ENCODE measurements at places on chromosomes 6 and 20.
A peak's percentile ranks its signal among the peaks of the same experiment; 100 is the strongest.

DNA sequence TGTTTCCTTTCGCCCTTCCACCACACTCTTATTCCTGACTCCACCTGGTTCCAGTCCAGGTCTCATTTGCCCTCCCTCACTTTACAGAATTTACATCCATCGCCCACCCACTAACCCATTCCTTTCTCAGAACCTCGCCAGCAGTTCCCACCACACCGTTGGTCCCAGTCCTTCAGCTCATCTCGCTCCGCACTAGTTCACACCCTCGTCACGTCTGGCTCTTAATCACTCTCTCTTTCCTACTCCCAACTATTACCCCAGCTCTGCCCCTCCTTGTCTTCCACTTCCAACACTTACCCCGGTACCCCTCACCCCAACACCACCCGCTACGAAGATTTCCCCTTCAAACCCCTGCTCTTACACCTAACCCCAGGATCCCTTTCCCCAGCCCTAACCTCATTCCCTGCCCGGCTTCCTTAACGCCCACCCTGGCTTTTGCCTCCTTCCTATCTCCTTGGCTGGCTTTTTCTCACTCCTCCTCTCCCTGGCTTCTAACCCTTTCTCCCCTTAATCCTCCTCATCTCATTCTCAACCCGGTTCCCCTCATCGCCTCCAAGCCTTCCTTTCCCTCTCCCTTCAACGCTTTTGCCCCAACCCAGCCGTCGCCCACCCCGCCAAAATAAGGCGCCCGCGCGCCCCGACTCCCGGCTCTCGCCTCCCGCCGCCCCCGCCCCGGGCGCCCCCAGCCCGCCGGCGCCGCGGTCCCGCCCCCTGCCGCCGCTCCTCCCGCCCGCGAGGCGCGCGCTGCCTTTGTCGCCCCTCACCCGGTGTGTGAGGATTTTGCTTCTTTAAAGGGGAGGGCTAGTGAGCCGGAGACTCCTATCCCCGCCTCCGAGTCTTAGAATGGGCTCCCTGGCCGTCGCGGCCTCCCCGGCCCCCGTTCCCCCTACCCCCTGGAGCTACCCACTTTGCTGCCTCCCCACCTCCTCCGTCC lies 542 bp downstream of the USP49 start:
- DNase-seq: no peak

- DNase-seq: no peak
Measured at GRCh38 chr6:355373-356208, 36.0 kb upstream of the IRF4 start.

GRCh38 chr6:52544602-52545405 lies 32.1 kb downstream of the TRAM2 start:
- no peak for DNase-seq

- DNase-seq: no peak
Measured at GRCh38 chr6:148700741-148701311, 46.0 kb upstream of the UST start.

DNA sequence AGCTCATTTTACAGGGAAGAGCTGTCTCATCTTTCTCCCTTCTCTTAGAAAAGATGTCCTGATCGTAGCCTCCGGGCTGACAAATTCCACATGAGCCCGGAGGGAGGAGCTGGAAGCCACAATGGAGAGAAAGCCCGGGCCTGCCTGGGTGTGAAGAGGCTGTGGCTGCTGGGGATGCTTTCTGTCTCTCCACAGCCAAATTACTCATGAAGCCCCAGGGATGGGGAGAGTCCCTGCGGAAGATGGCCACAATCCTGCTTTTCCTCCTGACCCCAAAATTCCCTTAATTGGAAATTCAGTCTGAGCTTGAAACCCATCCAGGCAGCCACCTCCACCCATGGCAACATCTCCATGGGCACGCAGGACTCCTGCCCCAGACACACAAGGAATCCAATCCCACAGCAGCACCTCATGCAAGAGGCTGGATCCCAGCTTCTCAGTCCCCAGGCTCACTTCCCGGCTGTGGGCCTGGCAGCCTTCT lies 32.4 kb downstream of the JPH2 start:
- no peak for DNase-seq

- DNase-seq: no peak
Measured at GRCh38 chr6:122116835-122117627, 282.4 kb upstream of the HSF2 start.

GRCh38 chr20:56217829-56218228 lies 30.7 kb upstream of the MC3R start:
- DNase-seq: no peak

DNA sequence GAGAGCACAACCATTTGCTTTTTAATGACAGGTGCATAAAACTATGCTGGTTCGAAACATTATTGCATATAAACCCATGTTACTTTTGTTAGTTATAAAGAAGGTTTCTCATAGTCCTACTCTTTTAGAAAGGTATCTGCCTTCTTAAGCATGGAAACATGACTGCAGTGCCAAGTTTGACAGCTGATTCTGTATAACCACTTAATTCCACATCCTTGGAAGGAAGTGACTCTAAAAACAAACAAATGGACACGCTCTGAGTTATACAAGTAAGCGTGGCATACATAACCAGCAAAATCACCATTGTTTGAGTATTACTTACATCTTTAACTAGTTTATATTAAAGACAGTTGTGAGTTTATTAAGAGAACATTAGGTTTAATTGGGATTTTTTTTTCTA lies 125.0 kb upstream of the HDGFL1 start:
- DNase-seq: no peak

DNA sequence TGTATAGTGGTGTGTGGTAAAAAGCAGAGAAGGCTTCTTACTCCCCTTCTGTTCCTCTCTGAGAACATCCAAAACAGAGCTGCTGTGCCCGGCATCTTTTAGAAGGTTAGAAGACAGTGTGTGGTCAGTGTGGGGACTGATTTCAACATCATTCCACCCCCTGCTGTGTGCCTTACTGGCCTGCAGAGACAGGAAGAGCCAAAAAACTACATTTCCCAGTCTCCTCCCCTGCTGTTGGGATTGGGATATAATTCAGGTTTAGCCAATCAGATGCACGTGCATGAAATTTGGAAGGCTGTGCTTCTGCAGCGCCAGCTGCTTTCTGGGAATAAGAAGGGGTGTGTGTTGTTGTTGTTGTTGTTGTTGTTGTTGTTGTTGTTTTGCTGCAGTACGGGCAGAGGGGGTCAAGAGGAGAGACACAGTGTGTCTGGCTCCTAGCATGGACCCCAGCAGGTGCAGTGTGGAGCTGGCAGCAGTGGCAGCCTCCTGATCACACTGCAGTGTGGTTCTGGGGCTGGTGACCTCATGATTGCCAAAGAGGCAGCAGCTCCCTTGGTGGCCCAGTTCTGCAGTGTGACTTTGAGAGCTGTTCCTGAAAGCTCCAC lies 74.7 kb downstream of the MRPL14 start:
- no peak for DNase-seq

GRCh38 chr6:108799354-108799717 lies 48.9 kb upstream of the ARMC2 start:
- no peak for DNase-seq

- DNase-seq: no peak
Measured at GRCh38 chr6:132418235-132418965, 17.1 kb upstream of the MOXD1 start.

DNA sequence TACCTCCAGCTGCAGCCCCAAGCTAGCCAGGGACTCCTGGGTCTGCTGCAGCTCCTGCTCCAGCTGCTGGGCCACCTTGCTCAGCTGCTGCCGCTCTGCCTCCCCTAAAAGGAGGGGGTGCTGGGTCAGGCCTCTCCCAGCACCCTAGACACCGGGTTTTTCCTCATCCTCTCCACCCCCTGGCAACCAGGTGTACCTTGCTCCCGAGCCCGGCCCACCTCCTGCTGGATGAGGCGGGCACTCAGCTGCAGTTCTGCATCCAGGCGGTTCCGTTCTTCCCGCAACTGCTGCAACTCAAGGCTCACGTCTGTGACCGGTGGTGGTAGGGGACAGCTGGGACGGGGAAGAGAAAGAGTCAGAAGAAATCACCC lies 6.1 kb upstream of the PSORS1C2 start:
- no peak for DNase-seq

GRCh38 chr20:8220716-8221115 lies 88.7 kb downstream of the PLCB1 start:
- DNase-seq: no peak

DNA sequence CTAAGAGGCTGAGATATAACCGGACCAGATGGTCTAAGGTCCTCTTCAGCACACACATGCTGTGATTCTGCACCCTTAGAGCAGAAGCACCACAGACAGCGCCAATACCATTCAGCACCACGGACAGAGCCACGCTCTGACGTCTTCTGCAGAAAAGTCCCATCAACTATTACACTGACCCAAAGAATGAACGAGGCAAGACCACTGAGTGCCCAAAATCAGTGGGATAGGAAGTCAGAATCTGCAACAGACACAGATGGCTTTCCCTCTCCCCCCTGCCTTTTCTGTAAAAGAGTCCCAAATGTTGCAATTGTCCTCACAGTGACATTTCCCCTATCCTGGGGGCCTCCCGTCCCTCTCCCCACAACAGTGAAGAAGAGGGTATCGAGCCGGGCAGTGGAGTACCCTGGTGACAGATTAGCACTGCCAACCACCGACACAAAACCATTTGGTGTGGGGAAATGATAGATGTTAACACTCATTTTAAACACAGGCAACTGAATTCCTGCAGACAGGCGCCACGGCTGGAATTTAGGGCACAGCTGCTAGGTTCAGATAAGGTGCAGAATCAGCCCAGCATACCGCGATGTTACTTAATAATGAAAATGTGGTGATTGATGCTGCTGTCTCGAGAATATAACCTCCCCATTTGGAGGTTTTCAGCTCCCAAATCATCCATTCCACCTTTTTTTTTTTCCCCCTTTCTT lies 66.6 kb upstream of the CTNNBL1 start:
- no peak for DNase-seq

DNA sequence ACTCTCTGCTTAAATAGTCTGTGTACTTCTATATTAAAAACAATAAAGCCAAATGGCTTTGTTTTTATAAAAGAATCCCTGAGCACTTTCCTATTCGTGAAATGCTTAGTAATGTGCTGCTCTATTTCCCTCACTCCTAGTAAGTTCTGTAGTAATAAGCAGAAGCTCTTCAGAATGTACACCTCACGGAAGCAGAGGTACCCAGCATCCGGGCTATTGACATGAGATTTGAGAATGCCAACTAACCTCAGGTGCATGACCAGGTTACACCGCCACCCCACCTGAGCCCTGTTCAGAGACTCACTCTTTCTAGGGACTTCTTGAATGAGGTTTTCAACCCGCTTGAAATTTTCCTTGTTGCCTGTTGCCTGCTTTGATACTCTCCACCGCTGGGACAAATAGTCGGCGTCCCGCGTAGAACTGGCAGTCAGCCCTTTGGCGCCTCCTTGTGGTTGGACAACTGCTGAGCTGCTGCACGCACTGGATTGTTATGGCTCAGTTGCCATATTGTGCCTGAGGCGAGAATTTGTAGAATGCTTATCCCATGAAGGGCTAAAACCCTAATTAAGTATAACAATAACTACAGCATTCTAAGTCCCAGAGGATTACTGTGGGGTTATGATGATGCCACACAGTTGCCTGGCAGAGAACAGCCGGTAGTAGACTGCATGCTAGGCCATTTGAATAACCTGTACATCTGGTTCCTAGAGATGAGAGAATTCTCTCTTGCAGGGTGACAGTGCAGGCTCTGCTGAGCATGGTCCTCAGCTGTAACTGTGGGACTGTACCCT lies 95.4 kb downstream of the KHDC1L start:
- DNase-seq: no peak

DNA sequence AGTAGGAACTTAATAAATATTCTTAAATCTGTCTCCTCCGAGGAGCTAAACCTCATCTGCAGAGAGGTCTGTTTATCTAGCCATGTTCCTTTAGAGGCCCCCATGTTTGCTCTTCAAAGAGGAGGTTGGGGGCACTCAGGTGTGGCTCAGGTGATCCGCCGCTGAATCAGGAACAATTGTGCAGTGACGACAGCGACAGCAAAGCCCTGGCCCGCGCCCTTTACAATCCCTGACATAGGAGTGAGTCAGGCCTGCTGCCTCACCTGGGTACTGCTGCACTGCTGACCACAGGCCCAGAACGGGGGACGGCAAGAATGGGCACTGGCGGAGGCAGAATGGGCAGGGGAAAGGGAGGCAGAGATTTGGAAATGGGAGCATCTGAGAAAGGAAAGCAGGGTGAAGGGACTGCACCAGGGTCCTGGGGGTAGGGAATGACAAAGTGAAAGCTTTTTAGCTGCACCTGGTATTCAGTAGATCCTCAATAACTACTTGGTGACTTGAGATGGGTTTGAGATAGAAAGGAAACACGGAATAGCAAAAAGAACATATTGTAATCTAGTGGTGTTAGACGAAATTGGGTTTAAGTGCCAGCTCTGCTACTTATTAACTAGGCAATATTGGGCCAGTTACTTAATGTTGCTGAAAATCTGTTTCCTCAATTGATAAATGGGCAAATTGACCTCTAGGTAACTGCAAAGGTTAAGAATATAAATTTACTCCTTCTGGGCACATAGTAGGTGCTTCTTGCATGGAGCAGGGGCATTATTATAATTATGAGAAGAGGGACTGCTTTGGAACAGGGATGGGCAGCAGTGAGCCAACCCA lies 5.4 kb upstream of the IER3 start:
- DNase-seq: no peak

DNA sequence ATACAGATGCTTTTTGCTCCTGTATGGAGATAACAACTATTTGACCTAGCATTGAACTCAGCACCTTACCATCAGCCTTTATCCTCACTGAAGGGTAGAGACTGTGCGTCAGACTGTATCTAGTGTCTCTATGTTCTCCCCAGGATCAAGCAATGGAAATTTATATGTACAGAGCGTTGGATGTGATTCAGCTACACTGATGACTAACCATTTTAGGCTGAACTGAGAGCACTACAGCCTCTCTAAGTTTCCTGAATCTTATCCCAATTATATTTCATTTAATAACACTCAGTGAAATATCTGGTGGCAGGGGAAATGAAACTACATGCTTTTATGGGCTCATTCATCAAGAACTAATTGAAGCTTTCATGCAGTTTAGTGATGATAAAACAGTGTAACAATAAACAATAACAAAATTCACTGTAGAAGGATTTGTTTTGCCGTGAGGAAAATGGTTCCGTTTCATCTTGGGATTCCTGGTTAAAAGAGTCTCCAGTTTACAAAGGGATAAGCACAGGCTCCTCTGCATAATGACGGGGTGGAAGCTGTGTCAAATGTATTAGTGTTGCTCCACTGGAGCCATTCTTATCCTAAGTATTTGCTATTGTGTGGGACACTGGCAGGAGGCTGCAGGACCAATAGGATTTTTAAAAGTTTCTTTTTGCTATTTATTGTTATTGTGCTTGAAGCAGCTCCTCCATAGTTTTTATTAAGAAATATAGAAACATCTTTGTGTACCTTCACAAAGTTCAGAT lies 567.6 kb upstream of the MMS22L start:
- no peak for DNase-seq

- no peak for DNase-seq
Measured at GRCh38 chr20:37822141-37822601, 80.8 kb upstream of the VSTM2L start.

GRCh38 chr6:41767112-41767833 lies 12.4 kb downstream of the FRS3 start:
- DNase-seq: peak; percentile 15

- DNase-seq: no peak
Measured at GRCh38 chr6:109944448-109944847, 33.7 kb upstream of the GPR6 start.

DNA sequence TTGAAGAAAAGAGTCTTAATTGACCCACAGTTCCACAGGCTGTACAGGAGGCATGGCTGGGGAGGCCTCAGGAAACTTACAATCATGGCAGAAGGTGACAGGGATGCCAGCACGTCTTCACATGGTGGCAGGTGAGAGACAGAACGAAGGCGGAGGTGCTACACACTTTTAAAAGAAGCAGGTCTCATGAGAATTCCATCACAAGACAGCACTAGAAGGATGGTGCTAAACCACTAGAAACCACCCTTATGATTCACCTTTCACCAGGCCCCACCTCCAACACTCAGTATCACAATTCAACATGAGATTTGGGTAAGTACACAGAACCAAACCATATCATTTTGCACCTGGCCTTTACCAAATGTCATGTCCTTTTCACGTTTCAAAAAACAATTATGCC lies 20.9 kb downstream of the TAGAP start:
- DNase-seq: no peak
